Psoas muscle (tissue), 8 donors: ENCODE measurements at places on chromosomes 1 and 21. TPM values are rescaled to one million over a fixed set of nuclear protein-coding genes. Genes with fewer than 3 reads are reported as not detected.

DNA sequence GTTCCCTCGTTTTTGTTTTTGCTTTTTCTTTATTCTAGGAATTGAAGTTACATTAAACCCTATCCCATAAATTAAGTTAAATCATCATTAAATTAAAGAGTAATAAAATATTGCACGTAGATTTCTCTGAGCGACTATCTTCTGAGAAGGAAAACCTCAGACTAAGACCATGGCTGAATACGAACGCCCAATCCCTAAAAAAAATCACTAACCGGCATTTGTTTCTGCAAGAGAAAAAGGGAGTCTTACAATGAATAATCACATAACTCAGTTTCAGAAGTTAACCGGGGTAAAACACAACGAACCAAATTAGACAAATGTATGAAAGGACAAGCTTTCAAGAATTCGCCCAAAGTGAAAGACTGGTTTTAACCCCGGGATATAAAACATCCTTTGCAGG lies 1.3 kb downstream of the PIK3R3 start:
- DNase-seq, result no peak

DNA sequence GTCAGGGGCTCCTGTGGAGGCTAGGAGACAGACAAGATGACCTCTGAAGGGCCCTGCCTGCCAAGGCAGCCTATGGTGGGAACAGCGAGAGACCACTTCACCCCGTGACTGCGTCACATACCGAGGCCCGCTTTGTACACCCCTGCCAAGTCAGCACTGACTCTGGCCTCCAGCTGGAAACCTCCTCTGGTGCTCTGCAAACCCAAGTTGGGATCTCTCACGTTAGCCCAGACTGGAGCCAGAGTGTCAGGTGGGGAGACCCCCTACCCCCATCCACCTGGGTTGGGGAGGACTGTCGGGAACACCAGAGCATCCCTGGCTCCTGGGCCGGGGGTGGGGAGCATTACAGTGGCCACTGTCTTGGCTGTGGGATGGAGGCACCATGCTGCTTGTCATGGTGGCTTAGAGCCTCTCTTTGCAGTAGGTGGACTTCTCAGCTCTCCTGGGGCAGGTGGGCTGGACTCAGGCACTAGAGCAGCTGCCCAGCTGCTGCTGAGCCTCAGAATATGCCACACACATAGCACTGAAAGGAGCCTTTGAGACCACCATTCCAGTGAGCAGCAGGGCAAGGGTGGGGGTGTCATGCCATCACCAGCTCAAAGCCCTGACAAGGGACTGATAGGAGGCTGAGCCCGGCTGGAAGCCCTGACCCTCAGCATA lies 50.4 kb downstream of the ELK4 start:
- DNase-seq, result no peak

- DNase-seq, result peak; percentile 48
Observed at GRCh38 chr21:45443595-45444181, 38.7 kb downstream of the COL18A1 start.

DNA sequence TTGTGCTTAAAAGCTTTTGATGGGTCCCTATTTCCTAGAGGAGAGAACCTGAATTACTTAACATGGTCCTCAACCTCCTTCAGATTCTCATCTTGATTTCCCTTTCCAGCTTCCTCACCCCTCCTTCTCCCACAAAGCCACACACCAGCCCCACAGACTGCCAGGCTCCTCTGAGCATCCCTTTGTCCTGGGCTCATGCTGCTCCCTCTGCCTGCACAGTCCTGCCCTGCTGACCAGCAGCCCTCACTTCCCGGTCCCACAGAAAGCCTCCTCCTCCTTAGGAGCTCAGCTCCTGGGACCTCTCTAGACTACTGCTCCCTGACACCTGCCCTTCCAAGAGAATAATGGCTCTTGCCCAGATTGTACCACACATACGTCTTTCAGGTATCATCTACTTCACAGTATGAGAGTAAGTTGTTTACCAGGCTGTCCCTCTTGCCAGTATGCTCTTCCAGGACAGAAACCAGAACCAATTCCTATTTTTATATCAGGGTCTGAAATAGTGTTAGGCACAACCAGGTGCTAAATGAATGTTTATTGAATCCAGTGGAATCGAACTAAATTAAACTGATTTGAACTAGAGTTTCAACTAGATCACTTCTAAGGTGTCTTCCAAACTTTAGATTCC lies 373.4 kb downstream of the LMX1A start:
- DNase-seq, result no peak

EFNA1 gene
- 5.5 TPM for polyA plus RNA-seq

CELA2A gene
- 0.10 TPM for polyA plus RNA-seq

DNA sequence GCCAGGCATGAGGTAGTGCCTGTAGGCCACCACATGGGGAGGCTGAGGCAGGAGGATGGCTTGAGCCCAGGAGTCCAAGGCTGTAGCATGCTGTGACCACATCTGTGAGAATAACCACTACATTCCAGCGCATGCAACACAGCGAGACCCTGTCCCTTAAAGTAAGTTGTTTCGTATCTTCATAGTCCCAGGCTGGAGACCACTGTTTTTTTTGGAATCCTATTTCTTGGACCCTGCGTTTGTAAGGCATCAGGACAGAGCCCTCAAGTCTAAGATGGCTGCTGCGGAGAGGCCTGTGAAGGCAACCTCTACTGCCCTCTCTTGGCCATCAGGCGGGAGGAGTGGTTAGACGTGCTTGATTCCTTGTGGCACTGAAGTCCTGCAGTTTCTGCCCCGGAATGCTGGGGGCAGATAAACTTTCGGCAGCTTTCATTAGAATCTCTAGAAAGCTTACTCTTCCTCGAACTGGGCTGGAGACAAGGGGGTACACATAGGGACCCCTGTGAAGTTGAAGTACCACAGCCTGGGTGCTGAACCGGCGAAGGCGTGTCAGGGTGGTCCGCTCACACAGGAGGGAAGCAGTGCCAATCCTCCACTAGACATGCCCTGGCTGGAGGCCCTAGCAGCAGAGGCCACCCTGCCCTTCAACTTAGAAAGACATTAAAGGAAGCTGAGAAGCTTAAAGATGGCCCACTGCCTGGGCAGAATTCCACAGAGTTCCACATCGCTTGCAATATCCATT lies 36.6 kb downstream of the RABIF start:
- no peak for DNase-seq
